ENCODE measurements at places on chromosomes 1 and 21. TPM values are rescaled to one million over a fixed set of nuclear protein-coding genes. Genes with fewer than 3 reads are reported as not detected.
A peak's percentile ranks its signal among the peaks of the same experiment; 100 is the strongest.

The TMEM240 gene
- total RNA-seq: 6.8 TPM

GRCh38 chr1:86259390-86259789 is 102.8 kb upstream of the COL24A1 start:
- H3K4me1 ChIP-seq: no peaks in the 10 kb centered on the region
- no peaks in the 10 kb centered on the region for H3K27me3 ChIP-seq
- DNase-seq: no peak
- no peak overlapping the region for H3K4me3 ChIP-seq
- H3K27ac ChIP-seq: no peak overlapping the region

The KCNJ15 gene
- total RNA-seq: not detected

- H3K27me3 ChIP-seq: no peaks in the 10 kb centered on the region
- peak overlapping the region; percentile 85 for H3K27ac ChIP-seq
Observed at GRCh38 chr1:214281720-214282629, 1.0 kb downstream of the SMYD2 start.

- H3K4me1 ChIP-seq: peaks cover 27% of the 10 kb centered on the region
- no peaks in the 10 kb centered on the region for H3K36me3 ChIP-seq
- no peak overlapping the region for H3K4me3 ChIP-seq
- H3K27ac ChIP-seq: no peak overlapping the region
- DNase-seq: no peak
Observed at GRCh38 chr1:205500240-205501233, 3.9 kb upstream of the CDK18 start.

GRCh38 chr1:62423580-62424242 is 13.1 kb upstream of the USP1 start:
- H3K4me1 ChIP-seq: no peaks in the 10 kb centered on the region
- H3K4me3 ChIP-seq: no peak overlapping the region
- no peaks in the 10 kb centered on the region for H3K36me3 ChIP-seq
- no peak overlapping the region for H3K27ac ChIP-seq

DNA sequence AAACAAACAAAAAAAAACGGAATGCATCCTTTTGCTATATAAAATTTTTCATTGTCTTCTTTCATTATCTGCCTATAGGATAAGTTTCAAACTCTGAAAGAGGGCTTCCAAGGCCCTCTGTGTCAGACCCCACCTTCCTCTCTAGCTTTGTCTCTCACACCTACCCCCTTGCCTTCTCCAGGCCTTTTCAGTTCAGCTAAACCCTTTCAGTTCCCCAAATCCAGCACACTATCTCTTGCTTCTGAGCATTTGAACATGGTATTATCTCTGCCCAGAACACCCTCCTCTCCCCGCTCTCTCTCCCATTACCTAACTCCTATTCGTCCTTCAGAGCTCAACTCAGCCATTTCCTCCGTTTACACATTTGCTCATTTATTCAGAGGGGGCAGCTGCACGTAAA is 35.7 kb downstream of the C1orf216 start:
- no peak overlapping the region for H3K4me3 ChIP-seq
- H3K27me3 ChIP-seq: no peaks in the 10 kb centered on the region
- H3K4me1 ChIP-seq: no peaks in the 10 kb centered on the region

- no peaks in the 10 kb centered on the region for H3K4me1 ChIP-seq
- H3K27me3 ChIP-seq: no peaks in the 10 kb centered on the region
- DNase-seq: no peak
- H3K27ac ChIP-seq: no peak overlapping the region
- H3K36me3 ChIP-seq: no peaks in the 10 kb centered on the region
- H3K4me3 ChIP-seq: no peak overlapping the region
Observed at GRCh38 chr1:160460214-160460642, 59.9 kb downstream of the VANGL2 start.

- H3K27me3 ChIP-seq: peaks cover 11% of the 10 kb centered on the region
- H3K4me3 ChIP-seq: no peak overlapping the region
- H3K27ac ChIP-seq: no peak overlapping the region
- H3K36me3 ChIP-seq: no peaks in the 10 kb centered on the region
Observed at GRCh38 chr21:29928537-29928936, 11.3 kb downstream of the GRIK1 start.

GRCh38 chr1:96080925-96081324 is 640.7 kb upstream of the PTBP2 start:
- H3K27me3 ChIP-seq: no peaks in the 10 kb centered on the region
- H3K36me3 ChIP-seq: no peaks in the 10 kb centered on the region
- no peaks in the 10 kb centered on the region for H3K4me1 ChIP-seq
- no peak overlapping the region for H3K27ac ChIP-seq

GRCh38 chr1:78472851-78473496 is 17.8 kb upstream of the PTGFR start:
- H3K36me3 ChIP-seq: no peaks in the 10 kb centered on the region
- no peak for DNase-seq
- no peaks in the 10 kb centered on the region for H3K4me1 ChIP-seq
- no peak overlapping the region for H3K4me3 ChIP-seq
- H3K27ac ChIP-seq: no peak overlapping the region
- no peaks in the 10 kb centered on the region for H3K27me3 ChIP-seq

DNA sequence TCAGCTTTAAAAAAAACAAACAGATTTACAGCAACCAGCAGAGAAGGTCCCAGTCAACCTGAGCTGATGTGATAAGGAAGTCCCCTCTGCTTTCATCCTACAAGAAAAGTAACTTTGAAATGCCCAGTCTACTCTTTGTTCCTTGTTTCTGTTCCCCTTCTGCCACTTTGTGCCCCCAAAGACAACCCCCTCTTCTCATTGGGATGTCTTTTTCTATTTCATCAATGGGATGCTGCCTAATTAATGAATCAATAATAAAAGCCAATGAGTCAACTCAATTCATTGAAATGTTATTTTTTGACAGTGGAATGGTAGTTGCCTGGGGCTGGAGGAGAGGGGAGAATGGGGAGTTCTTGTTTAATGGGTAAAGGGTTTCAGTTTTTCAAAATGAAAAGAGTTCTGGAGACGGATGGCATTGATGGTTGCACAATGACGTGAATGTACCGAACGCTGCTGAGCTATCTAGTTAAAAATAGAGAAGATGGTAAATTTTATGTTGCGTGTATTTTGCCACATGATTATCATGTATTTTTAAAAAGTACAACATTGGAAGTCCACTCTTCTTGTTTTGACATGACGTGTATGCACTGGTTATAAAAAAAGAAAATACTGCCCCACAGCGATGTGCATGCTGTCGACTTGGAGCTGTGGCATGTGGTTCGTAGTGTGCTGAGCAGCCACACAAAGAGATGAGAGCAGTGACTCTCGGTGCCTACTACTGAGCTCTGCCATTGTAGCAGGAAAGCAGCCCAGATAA is 22.4 kb upstream of the PADI2 start:
- H3K27ac ChIP-seq: no peak overlapping the region
- no peak overlapping the region for H3K4me3 ChIP-seq
- H3K4me1 ChIP-seq: no peaks in the 10 kb centered on the region
- H3K27me3 ChIP-seq: no peaks in the 10 kb centered on the region
- DNase-seq: no peak

The C4BPA gene
- not detected for total RNA-seq

- H3K4me1 ChIP-seq: no peaks in the 10 kb centered on the region
- H3K27me3 ChIP-seq: no peaks in the 10 kb centered on the region
- no peak for DNase-seq
- no peak overlapping the region for H3K27ac ChIP-seq
Observed at GRCh38 chr1:25492323-25492722, 51.1 kb upstream of the LDLRAP1 start.

The LHX8 gene
- total RNA-seq: not detected

DNA sequence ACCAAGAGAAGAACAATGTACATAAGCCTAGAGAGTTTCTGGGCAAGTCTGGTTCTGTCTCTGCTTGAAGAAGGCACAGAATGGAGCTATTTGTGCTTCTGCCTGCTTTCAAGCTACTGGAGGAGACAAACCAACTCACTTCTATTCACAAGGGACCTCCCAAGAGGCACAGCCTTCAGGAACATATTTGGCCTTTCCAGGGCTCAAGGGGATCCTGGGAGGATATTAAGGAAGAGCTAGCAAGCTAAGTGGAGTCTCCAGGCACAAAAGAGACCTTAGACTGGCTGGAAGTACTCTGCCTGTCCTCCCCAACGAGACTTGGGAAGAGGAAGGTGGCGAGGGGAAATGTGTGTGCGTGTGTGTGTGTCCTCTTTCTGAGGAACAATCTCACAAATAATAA is at the start of gene OR6Y1:
TSS of gene OR6Y1 (minus strand) at position 54 of the 400 bp plus-strand sequence. CDS start 6,300 bp downstream, outside the sequence.
- DNase-seq: no peak
- no peaks in the 10 kb centered on the region for H3K4me1 ChIP-seq
- peaks cover 19% of the 10 kb centered on the region for H3K27me3 ChIP-seq
- no peak within 1 kb of the TSS for H3K27ac ChIP-seq
- H3K4me3 ChIP-seq: no peak within 1 kb of the TSS

The HSD3B2 gene
- not detected for total RNA-seq

- H3K27me3 ChIP-seq: no peaks in the 10 kb centered on the region
- H3K4me1 ChIP-seq: no peaks in the 10 kb centered on the region
- no peak overlapping the region for H3K27ac ChIP-seq
- no peak for DNase-seq
Observed at GRCh38 chr21:36627242-36627641, 71.7 kb upstream of the SIM2 start.

GRCh38 chr1:113870778-113871177 is 734 bp downstream of the PTPN22 start:
- H3K4me3 ChIP-seq: no peak overlapping the region
- H3K27ac ChIP-seq: no peak overlapping the region
- DNase-seq: no peak
- no peaks in the 10 kb centered on the region for H3K36me3 ChIP-seq
- H3K27me3 ChIP-seq: no peaks in the 10 kb centered on the region

GRCh38 chr1:33004613-33005012 is 32.1 kb downstream of the AK2 start:
- no peak overlapping the region for H3K27ac ChIP-seq
- H3K36me3 ChIP-seq: peaks cover 8% of the 10 kb centered on the region
- peaks cover 8% of the 10 kb centered on the region for H3K4me1 ChIP-seq
- no peak overlapping the region for H3K4me3 ChIP-seq
- DNase-seq: no peak

- DNase-seq: no peak
- H3K4me3 ChIP-seq: no peak overlapping the region
- H3K4me1 ChIP-seq: no peaks in the 10 kb centered on the region
- no peaks in the 10 kb centered on the region for H3K27me3 ChIP-seq
- H3K36me3 ChIP-seq: peaks cover 16% of the 10 kb centered on the region
- H3K27ac ChIP-seq: no peak overlapping the region
Observed at GRCh38 chr1:5881526-5882222, 110.6 kb downstream of the NPHP4 start.

The CFHR4 gene
- not detected for total RNA-seq

- no peaks in the 10 kb centered on the region for H3K4me1 ChIP-seq
- no peak for DNase-seq
- no peak overlapping the region for H3K27ac ChIP-seq
- peaks cover 7% of the 10 kb centered on the region for H3K27me3 ChIP-seq
Observed at GRCh38 chr1:157056269-157056668, 10.7 kb upstream of the ARHGEF11 start.

DNA sequence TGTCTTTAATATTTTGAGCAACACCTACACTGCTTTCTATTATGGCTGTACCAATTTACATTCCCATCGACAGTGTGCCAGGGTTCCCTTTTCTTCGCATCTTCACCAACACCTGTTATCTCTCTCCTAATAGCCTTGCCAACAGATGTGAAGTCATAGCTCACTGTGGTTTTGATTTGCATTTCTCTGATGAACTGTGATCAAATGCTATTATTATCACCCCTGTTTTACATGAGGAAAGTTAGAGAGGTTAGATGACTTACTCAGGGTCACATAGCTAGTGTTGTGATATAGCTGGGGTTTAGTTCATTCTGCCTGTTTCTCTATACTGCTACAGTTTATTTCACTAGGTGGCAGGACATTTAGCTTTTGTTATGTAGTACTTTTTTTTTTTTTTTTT is 204.1 kb downstream of the FMN2 start:
- no peaks in the 10 kb centered on the region for H3K4me1 ChIP-seq
- H3K36me3 ChIP-seq: no peaks in the 10 kb centered on the region
- H3K4me3 ChIP-seq: no peak overlapping the region
- no peak for DNase-seq
- H3K27me3 ChIP-seq: no peaks in the 10 kb centered on the region

DNA sequence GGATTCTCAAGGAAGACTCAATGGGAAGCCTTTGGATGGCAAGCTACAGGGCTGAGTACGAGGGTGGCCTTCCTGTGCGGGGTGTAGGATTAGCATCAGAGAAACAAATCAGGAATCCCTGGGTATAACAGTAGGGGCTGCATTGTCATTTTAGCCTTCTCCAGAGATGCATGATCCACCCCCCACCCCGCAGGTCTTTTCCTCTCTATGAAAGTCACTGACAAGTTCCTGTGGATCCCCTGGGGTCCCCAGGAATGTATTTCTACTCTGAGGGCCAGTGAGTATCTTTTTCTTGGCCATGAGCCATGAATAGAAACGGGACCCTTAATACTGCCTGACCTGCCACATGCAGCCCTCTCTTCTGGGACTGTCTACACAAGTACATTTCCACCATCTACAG is 473.0 kb upstream of the VAMP3 start:
- no peak overlapping the region for H3K4me3 ChIP-seq
- no peaks in the 10 kb centered on the region for H3K36me3 ChIP-seq
- peak overlapping the region; percentile 71 for H3K27ac ChIP-seq
- peaks cover 67% of the 10 kb centered on the region for H3K4me1 ChIP-seq

- H3K27ac ChIP-seq: no peak overlapping the region
- no peak overlapping the region for H3K4me3 ChIP-seq
- H3K27me3 ChIP-seq: no peaks in the 10 kb centered on the region
- H3K4me1 ChIP-seq: no peaks in the 10 kb centered on the region
- H3K36me3 ChIP-seq: no peaks in the 10 kb centered on the region
Observed at GRCh38 chr1:212819726-212820125, 27.7 kb downstream of the SPATA45 start.

DNA sequence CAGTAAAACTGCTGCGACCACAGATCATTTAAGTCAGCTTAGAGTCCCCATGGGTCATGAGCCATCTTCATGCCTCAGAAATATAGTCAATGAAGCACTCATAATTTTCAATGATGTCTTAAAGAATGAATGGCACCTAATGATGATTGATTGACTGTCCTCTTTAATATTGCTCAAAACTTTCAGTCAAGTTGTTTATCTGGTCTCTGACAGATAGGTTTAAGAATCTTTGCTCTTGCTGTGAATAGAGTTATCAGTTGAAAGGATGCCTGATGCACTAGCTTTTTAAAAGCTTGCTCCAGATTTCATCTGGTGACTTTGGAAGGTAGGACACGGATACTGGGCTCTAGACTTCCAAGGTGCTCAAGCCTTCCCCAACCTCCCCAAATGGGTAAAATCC is 45.1 kb downstream of the COLGALT2 start:
- H3K4me1 ChIP-seq: peaks cover 9% of the 10 kb centered on the region
- no peaks in the 10 kb centered on the region for H3K36me3 ChIP-seq
- no peak overlapping the region for H3K27ac ChIP-seq

The CADM3 gene
- not detected for total RNA-seq

The LEPR gene
- total RNA-seq: 1.5 TPM

DNA sequence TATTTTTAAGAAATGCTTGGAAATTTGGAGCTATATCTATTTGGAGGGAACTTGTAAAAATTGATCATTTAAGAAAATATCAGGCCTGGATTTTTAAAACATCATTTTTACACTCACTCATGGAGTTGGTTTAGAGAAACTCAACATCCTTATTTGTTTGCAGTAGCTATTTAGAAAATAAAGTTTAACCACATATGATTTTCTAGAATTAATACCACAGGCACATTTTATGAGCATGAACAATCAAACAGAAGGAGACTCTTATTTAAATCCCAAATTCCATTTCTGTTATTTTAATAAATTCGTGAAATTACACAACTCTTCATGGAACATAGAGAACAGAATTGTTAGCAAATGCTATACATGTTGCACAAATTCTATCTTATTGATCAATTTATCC is 3.2 kb downstream of the CDKN2C start:
- peaks cover 19% of the 10 kb centered on the region for H3K36me3 ChIP-seq
- no peak for DNase-seq
- H3K27ac ChIP-seq: peak overlapping the region; percentile 63
- H3K4me1 ChIP-seq: peaks cover 35% of the 10 kb centered on the region
- no peaks in the 10 kb centered on the region for H3K27me3 ChIP-seq

GRCh38 chr1:44421446-44421884 is 16.4 kb downstream of the RNF220 start:
- no peaks in the 10 kb centered on the region for H3K36me3 ChIP-seq
- peaks cover 32% of the 10 kb centered on the region for H3K4me1 ChIP-seq
- no peak overlapping the region for H3K4me3 ChIP-seq
- no peak overlapping the region for H3K27ac ChIP-seq
- peaks cover 22% of the 10 kb centered on the region for H3K27me3 ChIP-seq
